CD4-positive, alpha-beta T cell treated with Interleukin-21 for 1 hour (primary cell): ENCODE measurements at places on chromosomes 12 and 14.

DNA sequence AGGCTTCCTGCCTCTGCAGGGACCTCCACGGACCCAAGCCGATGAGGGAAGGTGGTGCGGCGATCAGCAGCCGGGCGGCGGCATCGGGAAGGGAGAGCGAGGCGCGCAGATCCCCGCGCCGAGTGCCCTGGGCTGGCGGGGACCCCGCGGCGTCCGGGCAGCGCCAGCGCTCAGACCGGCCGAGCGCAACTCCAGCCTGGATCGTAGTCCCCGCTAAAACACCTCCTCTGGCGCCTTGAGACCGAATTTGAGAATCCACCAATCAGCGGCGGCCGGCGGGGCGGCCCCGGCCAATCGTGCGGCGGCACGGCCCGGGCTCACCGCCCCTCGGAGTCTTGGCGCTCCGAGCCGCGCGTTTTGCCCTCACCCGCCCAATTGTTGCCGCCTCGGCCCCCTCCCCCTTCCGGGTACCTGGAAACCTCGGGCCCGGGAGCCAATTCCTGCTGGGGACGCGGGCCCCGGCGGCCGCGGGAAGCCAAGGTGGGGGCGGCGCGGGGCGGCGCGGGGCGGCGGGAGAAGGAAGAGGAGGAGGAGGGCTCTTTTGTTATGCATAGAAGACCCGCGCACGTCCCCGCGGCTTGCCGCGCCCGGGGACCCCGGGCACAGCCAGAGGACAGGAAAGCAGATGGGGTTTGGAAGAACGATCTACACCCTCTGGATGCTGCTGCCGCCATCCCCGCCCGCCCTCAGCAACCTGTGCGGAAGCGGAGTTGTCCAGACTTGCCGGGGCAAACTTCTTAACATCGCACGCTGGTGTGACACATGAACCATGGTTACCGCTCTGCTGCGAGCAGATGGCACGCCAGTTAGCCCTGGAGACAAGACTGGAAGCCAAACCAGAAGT, at the start of gene E2F7:
Gene E2F7 (minus strand): TSS at position 209 of the 844 bp plus-strand sequence. CDS start 934 bp downstream, outside the sequence.
- peak; percentile 87 for DNase-seq

GRCh38 chr12:64387197-64387816, 3.3 kb downstream of the C12orf56 start:
- DNase-seq, result no peak

DNA sequence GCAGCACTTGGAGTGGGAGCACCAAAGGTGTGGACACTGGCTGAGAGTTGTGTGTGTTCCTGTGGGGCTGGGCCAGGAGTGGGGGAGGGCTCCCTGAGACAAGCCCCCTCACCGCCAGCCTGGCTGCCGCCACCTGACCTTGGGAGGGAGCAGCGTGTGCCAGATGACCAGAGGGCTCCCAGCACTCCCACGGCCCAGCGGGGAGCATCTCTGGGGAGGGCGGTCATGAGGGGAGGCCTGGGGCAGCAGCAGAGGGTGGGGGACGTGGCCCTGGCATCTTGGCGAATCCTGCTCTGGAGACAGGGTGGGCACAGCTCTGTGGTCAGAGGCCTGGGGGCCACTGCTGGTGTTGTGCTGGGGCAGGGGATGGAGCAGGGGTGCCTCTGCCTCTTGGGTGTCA, 10.7 kb downstream of the CEP170B start:
- no peak for DNase-seq

DNA sequence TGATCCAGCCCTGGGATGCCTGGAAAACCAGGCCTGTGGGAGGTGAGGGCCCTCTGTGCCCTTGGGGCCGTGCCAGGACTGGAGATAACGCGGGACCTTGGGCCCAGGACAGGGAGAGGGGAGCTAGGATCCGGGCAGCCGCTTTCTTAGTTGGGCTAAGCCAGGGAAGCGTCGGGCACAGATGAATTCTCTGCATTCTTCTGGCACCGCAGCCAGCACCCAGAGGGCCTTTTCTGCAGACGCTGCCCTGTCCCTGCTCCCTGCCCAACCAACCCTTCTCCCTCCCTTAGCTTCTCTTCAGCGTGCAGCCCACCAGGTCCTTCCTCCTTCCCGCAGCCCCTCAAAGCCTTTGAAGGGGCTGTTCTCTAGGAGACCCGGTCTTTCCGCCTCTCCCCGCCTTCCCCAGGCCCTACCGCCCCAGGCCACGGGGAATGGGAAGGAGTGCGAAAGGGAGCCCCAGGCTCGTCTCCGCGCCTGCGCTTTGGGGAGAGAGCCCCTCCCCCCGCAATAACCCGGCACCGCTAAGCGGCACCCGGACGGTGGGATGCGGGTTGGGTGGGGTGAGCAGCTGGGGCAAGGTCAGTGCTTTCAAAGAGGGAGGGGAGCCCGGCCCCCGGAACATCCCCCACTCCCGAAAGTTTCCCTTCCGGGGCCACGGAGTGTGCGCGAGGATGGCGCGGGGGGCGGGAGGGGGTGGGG, 663 bp downstream of the NCKAP5L start:
- peak; percentile 59 for DNase-seq

DNA sequence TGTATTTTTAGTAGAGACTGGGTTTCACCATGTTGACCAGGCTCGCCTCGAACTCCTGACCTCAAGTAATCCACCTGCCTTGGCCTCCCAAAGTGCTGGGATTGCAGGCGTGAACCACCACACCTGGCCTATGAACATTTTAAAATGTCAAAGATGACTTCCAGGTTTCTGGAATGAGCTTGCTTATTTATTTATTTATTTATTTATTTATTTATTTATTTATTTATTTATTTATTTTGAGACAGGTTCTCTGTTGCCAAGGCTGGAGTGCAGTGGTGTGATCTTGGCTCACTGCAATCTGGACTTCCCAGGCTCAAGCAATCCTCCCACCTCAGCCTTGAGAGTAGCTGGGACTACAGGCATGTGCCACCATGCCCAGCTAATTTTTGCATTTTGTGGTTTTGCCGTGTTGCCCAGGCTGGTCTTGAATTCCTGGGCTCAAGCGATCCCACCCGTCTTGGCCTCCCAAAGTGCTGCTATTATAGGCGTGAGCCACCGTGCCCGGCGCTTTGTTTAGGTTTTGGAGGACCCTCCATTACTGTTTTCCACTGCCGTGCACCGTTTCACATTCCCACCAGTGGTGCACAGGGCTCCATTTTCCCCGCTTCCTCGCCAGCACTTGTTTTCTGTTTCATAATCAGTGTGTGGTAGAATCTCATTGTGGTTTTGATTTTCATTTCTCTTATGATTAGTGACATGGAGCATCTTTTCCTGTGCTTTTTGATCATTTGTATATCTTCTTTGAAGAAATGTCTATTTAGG, 6.4 kb upstream of the CFAP251 start:
- DNase-seq, result no peak

DNA sequence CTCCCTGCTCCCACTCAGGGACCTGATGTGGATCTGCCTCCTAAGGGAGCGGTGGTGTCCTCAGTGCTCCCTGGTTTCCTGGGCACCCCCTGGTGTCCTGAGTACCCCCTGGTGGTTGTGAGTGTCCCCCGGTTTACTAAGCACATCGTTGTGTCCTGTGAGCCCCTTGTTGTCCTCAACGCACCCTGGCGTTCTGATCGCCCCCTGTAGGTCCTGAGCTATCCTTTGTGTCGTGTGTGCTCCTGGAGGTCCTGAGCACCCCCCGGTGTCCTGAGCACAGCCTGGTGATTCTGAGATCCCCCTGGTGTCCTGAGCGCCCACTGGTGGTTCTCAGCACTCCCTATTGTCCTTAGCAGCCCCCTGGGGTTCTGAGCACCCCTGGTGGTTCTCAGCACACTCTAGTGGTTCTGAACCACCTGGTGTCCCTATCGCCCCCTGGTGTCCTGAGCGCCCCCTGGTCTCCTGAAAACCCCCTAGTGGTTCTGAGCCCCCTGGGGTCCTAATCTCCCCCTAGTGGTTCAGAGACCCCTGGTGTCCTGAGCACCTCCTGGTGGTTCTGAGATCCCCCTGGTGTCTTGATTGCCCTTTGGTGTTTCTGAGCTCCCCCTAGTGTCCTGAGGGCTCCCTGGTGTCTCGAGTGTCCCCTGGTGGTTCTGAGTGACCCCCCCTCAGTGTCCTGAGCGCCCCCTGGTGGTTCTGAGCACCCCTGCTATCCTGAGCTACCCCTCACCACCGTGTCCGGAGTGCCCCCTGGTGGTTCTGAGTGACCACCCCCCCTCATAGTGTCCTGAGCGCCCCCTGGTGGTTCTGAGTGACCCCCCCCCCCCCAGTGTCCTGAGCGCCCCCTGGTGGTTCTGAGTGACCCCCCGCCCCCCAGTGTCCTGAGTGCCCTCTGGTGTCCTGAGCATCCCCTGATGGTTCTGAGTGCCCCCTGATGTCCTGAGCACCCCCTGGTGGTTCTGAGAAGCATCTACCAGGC, 615.1 kb downstream of the TMEM121 start:
- DNase-seq, result peak; percentile 48
